ENCODE measurements at places on chromosomes 5 and 9.

GRCh38 chr9:8020186-8020585, 220.6 kb upstream of the DMAC1 start:
- no peak for DNase-seq

DNA sequence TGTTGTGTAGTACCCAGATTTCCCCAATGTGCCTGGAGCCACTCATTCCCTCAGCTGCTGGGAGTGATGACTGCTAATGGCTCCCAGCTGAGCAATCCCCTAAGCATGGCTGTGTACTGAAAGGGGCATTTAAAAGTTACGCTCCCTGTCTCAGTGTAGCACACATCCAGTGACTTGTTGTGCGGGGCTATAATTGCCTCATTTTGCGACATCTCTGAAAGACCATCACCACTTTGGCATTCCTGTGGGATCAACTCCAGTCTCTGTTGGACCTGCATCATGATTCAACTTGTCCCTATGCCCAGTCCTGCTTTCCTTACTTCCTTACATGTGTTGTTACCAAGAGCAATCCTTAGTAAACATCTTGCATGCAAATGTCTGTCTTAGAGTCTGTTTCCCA, 201.2 kb upstream of the MPDZ start:
- DNase-seq = no peak

DNA sequence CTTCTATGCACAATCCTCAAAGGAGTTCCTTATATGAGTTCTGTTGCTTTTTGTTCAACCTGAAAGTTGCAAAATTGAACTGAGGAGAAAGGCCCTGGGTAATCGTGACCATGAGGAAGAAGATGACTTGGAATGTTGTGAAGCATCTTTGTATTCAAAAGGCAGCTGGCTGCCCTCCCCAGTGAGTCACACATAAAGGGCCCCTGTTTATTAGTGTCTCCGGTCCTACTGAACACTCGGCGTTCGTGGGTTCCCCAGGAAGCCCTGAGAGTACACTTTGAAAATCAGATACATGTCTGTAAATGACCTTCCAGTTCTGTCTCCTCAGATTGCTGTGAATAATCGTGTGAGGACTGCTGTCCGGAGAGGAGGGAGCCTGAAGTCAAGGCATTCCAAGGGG, 73.6 kb downstream of the C9orf153 start:
- DNase-seq = no peak

DNA sequence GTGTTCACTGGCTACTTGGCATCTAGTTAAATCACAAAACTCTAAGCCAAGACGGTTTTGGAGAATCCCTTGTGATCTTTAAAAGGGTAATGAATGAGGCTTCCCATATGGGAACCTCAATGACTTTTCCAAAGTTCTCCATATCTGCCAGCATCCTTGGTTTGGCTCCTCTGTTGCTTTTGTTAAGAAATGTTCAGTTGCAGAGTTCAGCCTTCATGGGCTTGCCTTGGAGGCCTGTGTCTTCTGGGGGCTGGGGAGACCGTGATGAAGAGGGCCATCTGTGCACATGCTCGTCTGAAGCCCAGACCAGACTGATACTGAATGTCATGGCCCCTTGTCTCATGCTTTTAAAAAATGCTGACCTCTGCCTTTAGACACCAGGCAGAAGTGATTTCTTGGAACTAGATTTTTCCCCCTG, 84.3 kb downstream of the RAI14 start:
- no peak for DNase-seq
